Subcutaneous adipose tissue (tissue), 4 donors: ENCODE measurements at places on chromosomes 1 and 21. TPM values are rescaled to one million over a fixed set of nuclear protein-coding genes. Genes with fewer than 3 reads are reported as not detected.

PLCH2 gene
- total RNA-seq: not detected

KCNA2 gene
- 6.8 TPM for total RNA-seq

TRAPPC3 gene
- total RNA-seq: 80.2 TPM

SLFNL1 gene
- total RNA-seq: 0.19 TPM

C1orf94 gene
- not detected for total RNA-seq

GJB3 gene
- total RNA-seq: not detected

BRINP2 gene
- total RNA-seq: 0.65 TPM

MATN1 gene
- total RNA-seq: not detected

TAL1 gene
- 20.5 TPM for total RNA-seq

GSTM5 gene
- total RNA-seq: 3.4 TPM

PTGFRN gene
- total RNA-seq: 13.1 TPM

CORT gene
- total RNA-seq: not detected

HES5 gene
- 0.57 TPM for total RNA-seq

TMEM200B gene
- 6.7 TPM for total RNA-seq

RHD gene
- total RNA-seq: not detected

C8B gene
- not detected for total RNA-seq

GJA8 gene
- total RNA-seq: not detected

BRINP3 gene
- not detected for total RNA-seq

CFAP141 gene
- not detected for total RNA-seq

BACH1 gene
- total RNA-seq: 43.2 TPM

OR2T33 gene
- not detected for total RNA-seq

PADI2 gene
- total RNA-seq: 2.9 TPM

RGL1 gene
- 81.8 TPM for total RNA-seq

PRPF38B gene
- total RNA-seq: 31.7 TPM

OR2T6 gene
- not detected for total RNA-seq

GRIK3 gene
- total RNA-seq: 0.16 TPM

MYOC gene
- 11.3 TPM for total RNA-seq

TGFBR3 gene
- total RNA-seq: 277 TPM
